ENCODE measurements at places on chromosomes 5 and 9.

DNA sequence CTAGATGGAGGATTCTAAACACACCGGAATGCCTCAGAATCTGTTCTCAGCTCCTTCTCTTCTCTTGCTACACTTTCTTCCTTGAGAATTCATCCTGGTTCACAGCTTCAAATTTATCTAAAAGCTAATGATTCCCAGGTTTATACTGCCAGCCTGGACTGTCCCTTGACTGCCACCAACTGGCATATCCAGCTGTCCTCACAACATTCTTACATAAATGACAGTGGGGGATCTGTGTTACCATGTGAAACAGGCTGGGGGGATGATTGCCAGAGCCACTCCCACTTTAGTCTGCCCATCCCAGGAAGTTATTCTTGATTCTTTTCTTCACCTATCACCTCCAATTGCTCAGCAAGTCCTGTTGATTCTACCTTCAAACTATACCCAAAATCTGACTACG, 27.2 kb upstream of the ZFR start:
- no peak for DNase-seq

- no peak for DNase-seq
These were observed 187.6 kb upstream of the GRAMD2B start for GRCh38 chr5:126235628-126236027.

DNA sequence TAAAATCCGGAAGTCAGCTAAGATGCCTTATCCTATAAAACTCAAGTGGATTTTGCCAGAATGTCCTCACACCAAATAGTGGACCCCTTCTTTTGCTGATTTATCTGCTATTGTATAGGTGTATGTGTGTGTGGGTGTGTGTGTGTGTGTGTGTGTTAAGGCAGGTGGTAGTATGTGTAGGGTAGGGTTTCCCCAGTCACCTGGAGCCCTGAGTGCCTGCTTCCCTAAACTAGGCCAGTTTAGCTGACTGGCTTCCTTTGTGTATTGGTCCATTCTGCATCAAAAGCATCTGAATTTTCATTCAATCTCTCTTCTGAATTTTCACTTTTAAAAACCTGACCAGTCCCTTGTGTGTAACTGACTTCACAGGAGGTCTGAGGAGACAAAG, 42.2 kb upstream of the LCP2 start:
- no peak for DNase-seq

DNA sequence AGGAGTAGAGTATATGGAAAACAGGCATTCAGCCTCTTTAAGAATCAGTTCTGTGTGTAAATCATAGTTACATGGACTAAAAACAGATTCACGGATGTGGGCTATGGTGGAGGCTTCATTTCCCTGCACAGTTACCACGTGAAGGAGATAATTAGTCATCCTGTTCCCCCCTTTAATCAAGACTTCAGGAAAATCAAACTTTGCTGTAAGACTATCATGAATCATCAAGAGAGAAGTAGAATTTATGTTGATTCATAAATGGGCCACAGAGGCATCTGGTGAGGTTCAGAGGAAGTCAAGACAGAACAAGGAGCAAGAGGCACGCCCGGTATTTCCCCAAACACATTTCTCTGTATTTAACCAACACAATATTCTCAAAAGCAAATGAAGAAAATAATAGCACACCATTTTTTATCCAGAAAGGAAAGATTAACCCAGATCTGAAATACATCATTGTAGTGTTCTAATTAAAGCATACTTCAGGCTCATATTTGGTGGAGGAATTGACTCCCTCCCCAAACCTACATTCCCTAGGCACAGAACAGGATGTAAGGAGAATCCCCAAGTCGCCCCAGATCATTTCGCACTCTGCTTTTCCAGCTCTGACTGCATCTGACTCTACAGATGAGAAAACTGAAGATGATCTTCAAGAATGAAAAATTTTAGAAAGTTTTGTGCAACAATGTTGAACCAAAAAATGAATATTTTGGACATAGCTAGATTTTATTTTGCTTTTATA, 175.8 kb upstream of the GAS1 start:
- DNase-seq, result no peak

DNA sequence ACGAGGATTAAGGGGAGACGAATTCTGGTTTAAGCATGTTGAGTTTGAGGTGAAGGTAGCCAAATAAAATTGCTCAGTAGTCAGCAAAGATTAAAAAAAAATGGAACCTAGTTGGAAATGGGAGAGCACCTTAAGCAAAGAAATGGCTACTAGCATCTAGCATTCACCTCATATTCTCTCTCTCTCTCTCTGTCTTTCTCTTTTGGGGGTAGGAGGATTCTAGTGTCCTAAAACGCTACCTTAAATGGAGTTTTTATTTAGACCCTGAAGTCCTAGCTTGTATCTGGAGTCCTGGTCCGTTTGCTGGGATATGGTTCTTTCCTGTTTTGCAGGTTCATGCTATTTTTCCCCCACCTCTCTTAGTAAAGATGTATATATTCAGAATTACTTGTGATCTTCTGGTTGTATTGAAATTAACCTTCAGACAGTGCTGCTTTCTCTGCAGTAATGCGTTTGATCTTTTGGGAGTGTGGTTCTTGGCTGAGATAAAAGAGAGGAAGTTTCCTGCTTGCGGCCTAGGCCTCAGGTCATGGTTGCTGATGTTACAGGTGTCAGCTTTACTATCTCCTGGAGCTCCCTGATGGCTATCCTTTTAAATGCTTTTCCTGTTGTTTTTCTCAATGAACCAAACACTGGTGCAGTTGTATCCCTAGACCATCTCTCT, 8.0 kb downstream of the TGFBR1 start:
- no peak for DNase-seq

DNA sequence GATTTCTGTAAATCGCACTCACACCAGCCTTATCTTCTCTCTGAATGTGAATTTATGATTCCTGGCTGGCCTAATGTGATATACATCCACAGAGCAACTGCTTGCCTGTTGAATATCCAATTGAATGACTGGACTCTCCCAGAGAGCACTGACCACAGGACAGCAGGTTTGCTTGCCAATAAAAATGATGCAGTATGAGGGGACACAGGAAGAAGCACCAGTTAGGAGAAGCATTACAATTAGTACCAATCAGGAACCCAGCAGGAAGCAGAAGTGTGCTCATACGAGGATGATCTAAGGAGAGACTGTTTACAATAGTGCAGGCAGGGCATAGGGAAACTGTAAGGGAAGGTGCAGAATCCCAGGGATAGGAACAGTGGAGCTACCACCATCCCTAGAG, 127.2 kb upstream of the ZNF366 start:
- DNase-seq, result no peak

- DNase-seq, result no peak
These were observed 31.0 kb upstream of the ALDH1B1 start for GRCh38 chr9:38361473-38361850.

- no peak for DNase-seq
These were observed 180.4 kb upstream of the ANKRD55 start for GRCh38 chr5:56413546-56413945.

GRCh38 chr9:130996205-130996604, 12.8 kb upstream of the LAMC3 start:
- DNase-seq, result no peak

DNA sequence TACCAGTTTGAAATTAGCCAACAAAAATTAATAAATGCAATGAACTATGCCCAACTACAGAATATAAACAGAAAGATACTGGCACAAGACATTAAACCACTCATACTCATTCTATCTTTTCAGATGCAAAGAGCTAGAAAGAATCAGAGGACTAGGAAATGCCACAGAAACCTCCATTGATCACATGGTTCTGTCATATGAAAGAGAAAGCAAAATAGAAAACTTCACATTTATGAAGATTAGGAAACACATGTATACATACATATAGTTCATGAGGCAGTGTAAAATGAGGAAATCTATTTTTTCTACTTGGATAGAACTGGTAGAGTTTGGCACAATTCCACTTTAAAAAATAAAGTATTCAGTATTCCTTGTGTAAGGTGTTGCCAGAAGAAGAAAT, 275.1 kb upstream of the PTGER4 start:
- peak; percentile 49 for DNase-seq

DNA sequence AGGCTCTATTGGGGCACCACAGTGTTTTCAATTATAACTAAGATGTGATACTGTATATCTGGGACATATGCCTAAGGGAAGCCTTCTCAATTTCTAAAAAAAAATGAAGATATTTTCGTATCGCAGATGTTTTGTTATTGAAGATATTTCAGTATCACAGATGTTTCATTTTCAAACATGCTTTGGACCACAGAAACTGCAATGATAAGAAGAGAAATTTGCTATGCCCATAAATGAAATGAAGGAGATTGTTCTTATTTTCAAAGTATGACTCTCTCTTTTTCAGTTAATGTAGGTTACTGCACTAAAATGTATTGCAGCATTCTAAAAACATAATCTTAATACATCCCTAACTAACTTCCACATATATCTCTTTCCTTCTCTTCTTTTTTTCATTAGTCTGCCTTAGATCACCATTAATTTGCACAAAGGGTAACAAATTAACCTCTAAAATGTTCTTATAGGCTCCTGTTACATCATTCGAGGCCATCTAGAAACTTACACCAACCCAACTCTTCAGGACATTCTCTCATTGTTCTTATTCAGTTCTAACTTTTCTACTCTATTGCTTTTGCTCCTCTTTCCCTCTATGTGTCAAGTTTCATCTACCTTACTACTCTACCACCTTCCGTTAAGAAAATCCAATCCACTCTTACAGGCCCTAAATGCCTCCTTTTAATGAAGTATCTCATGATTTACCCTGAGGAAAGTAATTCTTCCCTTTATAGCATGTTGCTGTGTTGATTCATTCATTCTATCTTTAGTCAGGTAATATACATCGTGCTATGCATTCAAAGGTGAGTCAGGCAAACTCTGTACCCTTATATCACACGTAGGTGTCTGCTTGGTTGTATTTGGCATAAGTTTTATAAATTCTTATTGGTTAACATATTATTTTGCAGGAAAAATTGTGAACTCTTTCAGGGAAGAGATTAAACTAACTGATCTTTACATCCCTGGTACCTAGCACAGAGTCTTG, 70.5 kb downstream of the ST8SIA4 start:
- DNase-seq, result no peak

GRCh38 chr5:33474931-33475499, 34.2 kb downstream of the TARS1 start:
- no peak for DNase-seq

DNA sequence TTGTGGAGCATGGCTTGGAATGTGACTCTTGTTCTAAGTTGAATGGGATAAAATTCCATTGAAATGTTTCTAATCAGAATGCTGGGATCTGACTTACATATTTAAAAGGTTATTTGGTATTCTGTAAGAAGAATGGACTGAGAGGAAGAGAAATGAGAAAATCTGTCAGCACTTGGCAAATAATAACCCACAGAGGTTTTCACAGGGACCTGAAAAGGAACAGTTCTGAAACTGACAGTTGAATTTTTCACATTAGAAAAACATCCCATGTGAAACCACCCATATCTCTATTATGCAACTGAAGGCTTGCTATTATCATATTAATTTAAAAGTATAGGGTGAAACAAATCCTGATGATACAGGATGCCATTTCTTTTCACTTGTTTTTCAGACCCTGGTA, 302.7 kb downstream of the EPB41L4A start:
- no peak for DNase-seq

- no peak for DNase-seq
These were observed 1901.9 kb upstream of the ACO1 start for GRCh38 chr9:30482499-30482898.

DNA sequence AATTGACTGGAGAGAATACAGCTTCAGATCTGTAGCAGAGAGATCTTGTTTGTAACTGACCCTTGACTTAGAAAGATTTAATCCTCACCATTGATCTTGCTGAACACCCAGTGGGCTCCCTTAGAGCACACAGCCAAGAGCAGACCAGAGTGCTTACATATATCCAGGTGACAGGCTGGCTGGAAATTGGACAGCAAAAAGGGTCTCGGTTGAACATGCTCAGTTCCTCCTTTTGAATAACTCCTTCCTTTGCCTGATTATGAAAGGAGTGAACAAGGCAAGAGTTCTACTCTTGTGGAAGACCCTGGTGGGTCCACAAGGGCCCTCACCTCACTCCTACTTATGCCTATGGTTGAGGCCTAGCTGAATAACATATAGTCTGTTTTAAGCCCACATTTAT, 134.2 kb upstream of the LHFPL2 start:
- DNase-seq, result no peak

- DNase-seq, result no peak
These were observed 84.3 kb upstream of the GRHPR start for GRCh38 chr9:37338218-37338617.

DNA sequence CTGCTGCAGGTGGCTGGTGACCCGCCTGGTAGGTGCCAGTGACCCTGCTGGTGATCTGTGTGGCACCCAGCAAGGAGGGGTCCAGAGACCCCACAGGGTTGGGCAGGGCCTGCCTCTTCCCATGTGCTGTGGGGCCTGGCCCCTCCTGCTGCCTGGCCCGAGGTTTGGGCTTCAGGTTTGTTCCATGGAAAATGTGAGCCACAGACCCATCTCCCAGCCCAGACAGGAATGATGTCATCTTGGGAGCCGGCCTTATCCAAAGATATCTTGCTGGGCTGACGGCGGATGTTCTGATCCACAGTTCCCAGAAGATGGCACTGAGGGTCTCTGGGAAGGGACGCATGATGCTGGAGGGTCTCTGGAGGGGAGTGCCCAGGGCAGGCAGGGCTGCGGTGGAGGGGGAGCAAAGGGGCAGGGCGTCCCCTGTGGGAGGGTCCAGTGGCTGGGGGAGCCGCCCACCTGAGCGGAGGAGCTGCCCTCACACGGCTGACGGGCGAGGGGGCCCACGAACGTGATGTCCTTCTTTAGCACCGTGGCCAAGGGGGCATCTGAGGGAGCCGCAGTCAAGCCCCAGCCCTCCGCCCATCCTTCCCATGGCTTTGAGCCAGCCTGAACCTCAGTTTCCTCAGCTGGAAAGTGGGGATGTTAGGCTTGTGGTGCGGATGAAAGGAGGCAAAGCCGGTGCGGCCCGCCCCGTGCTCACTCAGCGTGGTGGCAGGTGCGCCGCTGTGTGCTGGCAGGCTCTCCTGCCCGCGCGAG, 68.1 kb downstream of the COL5A1 start:
- no peak for DNase-seq

DNA sequence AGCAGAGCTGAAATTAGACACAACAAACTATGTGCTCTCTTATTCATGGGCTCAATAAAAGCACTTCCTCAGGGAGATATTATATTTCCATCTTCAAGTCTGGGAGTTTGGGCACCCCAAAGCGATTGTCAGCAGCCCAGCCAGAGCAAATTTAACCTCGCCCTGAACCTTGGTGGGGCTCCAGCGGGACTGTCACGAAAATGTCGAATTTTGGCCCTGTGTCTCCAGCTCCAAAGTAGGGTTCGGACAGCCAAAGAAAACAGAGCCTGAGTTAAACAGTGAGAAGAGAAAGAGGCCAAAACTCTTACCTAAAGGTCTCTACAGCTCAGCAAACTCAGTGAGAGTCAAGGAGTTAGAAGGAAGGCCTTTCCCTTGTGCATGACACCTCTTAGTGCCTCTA, 432.9 kb downstream of the SPATA31D1 start:
- no peak for DNase-seq

GRCh38 chr5:77356740-77357139, 135.4 kb downstream of the WDR41 start:
- no peak for DNase-seq

GRCh38 chr5:113181409-113181808, 204.8 kb downstream of the DCP2 start:
- DNase-seq, result no peak

GRCh38 chr9:94822273-94822672, 95.8 kb downstream of the AOPEP start:
- DNase-seq, result no peak

GRCh38 chr9:116628716-116629115, 58.4 kb upstream of the TRIM32 start:
- no peak for DNase-seq
